ENCODE measurements at places on chromosomes 6 and 20. TPM values are rescaled to one million over a fixed set of nuclear protein-coding genes. Genes with fewer than 3 reads are reported as not detected.

The RUNX2 gene
- 13.8 TPM for total RNA-seq

The CHRNA4 gene
- not detected for total RNA-seq

The GPX5 gene
- not detected for total RNA-seq

- DNase-seq, result no peak
These were observed 509.8 kb downstream of the EPM2A start for GRCh38 chr6:145225500-145225899.

- no peak for DNase-seq
These were observed 187.6 kb downstream of the ADAT2 start for GRCh38 chr6:143262859-143263258.

DNA sequence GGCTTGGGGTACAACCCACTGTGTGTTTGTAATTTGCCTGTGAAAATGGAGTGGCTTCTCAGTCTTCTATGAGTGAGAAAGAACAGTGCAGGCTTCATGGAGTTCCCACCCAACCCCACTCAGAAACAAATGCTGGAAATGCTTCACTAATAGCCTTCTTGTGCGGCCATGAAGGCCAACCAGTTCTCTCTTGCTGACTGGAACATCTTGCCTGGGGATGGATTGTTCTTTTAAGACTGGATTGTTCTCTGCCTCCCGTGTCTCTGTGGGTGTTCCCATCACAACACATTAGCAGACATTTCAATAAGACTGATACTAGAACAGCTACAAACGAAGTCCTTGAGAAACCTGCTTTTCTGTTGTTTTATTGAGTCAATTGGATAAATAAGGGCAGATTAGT is 110.6 kb downstream of the PPP1R14C start:
- no peak for DNase-seq
